ENCODE measurements at places on chromosomes 2 and 18.

DNA sequence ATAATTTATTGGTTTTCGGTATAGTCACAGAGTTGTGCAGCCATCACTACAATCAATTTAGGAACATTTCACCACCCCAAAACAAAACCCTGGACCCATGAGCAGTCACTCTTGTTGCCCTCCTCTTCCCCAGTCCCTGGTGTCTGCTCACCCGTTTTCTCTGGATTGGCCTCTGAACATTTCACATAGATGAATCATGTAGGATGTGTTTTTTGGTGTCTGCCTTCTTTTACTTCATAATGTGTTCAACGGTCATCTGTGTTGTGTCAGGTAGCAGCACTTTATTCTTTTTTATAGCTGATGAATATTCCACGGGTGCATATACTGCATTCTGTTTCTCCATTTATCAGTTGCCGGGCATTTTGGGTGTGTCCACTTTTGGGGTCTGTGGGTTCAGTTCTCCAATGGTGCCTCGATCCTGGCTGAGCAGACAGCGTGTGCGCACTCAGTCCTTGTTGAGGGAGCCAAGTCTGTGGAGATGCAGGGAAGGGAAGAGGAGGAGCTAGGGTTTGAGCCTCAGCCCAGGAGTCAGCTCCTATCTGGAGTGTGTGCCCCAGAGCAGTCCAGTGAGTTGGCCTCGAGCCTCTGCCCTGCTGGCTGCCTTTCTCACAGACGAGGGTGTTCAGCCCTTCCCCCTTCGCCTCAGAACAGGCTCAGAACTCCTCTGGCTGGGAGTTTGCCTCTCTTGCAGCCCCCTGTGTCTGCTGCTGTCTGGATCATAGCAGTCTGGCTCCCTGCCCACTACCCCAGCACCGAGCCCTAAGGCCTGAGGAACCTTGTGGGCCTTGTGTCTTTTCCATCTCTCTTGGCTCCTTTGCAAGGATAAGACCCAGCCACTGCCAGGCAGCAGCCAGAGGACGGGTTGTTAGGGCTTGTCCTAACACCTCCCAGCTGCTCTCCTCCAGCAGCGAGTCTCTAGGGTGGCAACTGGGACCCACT lies 18.0 kb downstream of the C2orf74 start:
- DNase-seq: no peak

DNA sequence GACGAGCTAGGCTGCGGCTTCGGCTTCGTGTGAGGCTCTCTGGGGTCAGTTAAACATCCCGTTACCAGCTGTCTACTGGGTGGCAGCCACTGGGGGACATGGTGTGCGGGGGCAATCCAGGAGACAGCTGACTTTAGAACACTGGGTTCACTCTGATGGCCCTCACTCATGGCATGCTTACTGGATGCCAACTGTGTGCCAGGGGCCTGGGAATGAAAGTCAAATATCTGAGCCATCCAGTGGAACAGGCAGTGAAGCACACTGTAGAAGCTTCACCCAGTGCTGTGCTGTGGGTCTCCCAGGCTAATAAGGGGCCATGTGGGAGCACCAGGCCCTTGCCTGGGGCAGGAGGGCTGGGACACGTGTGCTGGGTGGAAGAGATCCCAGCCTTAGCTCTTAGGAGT lies 48.3 kb downstream of the GLI2 start:
- DNase-seq: no peak

DNA sequence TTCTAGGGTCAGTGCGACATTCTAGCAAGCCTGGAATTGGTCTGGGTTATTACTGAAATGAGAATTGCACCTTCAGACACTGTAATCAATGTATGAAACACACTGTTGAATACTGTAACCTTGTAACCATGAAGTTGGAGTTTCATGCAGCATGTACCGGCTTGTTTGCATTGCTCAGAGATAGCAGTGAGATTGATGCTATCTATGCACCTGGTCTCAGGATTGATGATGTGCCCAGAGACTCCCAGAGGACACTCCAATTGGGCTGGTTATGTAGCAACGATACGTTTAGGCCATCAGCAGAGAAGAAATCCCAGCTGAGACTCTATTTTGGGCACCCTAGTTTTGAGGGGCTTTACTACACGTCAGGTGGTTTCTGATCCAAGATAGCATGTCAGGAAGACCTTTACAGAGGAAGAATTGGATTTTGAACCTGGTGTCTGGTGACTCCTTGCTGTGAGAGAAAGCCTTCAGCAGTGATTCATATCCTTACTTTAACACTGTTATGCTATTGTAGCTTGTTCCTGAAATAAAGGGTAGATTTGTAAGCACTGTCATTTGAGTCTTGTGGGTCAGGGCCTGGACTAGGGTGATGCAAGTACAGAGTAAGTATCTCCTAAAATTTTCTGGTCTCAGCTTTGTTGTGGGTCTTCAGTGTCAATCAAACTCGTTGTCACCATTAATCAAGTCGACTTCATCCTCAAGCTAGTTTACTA lies 305.1 kb upstream of the GULP1 start:
- no peak for DNase-seq

GRCh38 chr2:177169810-177170514 lies 42.6 kb upstream of the HNRNPA3 start:
- no peak for DNase-seq
